ENCODE measurements at places on chromosomes 16 and 17.

DNA sequence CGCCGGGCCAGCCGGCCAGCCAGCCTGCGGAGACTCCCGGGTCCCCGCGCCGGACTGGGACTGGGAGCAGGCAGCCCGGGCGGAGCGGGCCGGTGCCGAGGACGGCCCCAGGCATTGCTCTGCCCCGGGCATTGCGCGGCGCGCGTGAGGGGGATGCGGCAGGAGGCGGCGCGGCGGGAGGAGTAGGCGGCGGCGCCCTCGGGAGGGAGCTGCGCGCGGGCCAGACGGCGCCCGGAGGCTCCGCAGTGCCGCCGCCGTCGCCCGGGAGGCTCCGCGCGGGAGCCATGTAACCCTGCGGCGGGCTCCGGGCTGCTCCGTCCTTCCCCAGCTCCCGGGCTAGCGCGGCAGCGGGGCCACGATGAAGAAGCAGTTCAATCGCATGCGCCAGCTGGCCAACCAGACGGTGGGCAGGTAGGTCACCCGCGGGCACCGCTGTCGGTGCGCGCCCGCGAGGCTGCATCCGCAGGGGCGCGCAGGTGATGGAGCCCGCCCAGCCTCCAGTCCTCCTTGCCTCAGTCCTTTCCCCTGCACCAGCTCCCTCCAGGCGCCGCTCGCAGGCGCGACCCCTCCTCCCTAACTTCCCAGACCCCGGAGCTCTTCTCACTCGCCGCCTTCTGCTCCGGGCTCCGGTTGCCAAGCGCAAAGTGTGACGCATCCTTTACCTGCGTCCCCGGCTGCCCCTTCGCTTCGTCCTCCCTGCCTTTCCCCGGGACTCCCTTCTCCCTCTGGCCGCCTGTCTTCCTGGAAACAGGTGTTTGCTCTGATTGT, at the start of gene ARHGAP44:
Gene ARHGAP44, plus strand, starts transcription at position 18 of the 768 bp plus-strand sequence. Its CDS starts 341 bp downstream, at position 359.
- no peak for DNase-seq

GRCh38 chr17:75767881-75768280, 2.9 kb upstream of the GALK1 start:
- no peak for DNase-seq

DNA sequence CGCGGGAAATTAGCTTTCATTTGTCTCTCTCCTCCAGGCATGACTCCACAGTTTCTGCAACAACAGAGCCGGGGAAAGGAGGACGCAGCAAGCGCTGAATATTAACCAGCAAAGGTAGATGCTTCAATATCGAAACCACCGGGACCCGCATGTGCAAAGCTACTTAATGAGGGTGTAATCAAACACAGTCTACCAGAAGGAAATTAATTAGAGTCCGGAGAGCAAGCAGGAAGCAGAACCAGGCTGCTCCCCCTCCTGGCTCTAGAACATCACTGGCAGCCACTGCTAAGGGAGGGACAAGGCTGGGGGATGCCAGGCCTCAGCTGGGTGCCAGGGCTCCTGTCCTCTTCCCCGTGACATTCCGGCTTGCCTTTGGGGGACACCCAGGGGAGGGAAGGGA, 21.7 kb downstream of the LRRC75A start:
- no peak for DNase-seq

DNA sequence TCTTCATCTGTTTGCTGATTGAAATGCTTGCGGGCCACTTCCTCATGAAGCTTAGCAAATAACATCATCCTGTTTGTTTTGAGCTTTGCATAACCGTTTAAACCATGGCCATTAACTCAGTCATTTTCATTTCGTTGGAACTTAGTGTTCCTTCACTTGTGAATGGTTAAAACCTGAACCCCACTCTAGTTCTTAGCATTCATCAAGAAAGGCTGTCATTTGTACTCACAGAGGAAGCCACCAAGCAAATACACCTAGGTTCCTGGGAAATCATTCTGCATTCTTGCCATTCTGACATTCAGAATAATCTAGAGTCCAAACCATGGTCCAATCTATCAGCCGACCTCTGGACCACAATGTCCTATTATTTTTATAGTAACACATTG, 8.4 kb upstream of the TAT start:
- no peak for DNase-seq

DNA sequence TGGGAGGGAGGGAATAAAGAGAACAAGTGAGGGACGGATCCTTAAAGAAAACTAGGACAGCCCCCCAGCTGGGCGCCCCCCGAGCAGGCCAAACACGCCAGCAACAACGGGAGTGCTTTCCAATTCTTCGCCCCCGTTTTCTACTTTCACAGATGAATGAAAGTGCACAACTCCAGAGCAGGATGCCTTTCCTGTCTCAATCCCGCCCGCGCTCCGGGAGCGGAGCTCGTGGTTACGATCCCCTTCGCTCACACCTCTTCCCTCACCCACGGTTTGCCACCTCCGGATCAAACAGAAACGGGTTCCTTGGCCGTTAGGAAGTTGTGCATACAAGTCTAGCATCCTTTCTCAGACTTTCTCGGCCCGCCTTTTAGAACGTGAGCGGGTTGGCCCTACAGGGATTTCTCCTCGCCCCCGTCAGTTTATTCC, 680 bp downstream of the SKA2 start:
- DNase-seq, result no peak

DNA sequence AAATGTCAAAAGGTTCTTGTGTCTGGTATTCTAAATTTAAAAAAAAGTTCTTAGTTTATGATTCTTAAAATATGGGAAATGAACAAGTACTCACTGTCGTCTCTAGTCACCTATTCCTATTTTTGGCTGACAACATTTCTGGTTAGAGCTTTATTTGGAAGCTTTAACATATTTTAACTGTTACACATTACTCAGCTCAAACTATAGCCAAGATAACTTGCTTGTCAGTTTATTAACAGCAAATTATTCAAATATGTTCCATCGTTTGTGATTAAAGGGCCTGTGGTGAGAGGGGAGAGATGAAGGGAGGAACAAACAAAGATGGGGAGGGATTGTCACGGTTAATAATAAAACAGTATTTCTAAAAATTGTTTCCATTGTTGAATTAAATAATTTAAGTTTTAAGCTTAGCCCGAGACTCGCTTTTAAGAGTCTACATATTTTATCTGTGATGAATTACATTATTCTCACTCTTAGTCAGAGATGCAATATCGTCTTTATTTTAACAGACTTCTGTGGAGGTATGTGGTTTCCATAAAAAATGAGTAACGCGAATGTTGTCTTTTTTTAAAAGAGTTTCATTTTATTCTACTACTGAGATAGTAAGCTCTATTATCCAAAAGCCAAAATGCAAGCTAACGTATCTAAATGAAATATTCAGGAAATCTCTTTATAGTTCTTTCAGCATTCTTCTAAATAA, 321.9 kb upstream of the PMFBP1 start:
- DNase-seq, result no peak

DNA sequence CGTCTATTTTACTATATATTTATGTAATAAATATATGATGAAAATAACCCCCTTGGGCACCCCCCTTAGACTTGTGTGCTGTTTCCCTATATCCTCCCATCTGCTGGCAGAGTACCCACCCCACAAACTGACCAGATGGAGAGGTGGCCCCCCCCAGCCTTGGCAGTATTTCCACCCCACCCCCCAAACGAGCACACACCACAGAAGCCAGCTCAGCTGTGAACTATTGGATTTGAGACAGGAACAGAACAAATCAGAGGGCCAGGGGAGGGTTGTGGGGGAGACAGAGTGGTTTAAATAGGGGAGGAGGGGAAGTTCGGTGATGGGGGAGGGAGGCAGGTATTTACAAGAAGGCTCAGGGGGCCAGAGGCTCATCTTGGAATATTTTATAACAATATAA, 7.8 kb downstream of the NR1D1 start:
- DNase-seq, result no peak

- DNase-seq, result no peak
Observed at GRCh38 chr16:2459647-2460390, at the start of gene TEDC2. Gene TEDC2, plus strand, starts transcription at chr16:2460109. Its CDS starts 36 bp downstream, at chr16:2460145.

GRCh38 chr17:68640242-68640989, 39.2 kb upstream of the FAM20A start:
- DNase-seq, result no peak

- no peak for DNase-seq
Observed at GRCh38 chr16:48064971-48065370, 90.8 kb downstream of the ABCC12 start.

DNA sequence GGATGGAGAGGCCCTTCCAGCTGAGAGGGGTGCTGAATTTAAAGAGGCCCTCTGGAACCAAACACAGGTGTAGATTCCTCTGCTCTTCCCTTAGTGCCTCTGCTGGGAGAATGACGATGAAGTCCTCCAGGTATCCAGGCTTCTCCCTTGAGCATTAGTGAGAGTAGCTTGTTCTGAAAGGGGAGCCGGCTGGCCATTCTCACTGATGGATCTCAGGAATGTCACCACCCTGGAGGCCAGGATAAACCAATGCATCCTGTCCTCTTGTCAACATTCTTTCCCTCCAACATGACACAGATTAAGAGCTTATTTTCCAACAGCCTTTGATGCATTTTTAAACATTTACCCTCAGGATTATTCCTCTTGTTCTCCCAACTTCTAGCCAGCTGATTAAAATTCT, 325.5 kb downstream of the CA10 start:
- DNase-seq, result no peak

DNA sequence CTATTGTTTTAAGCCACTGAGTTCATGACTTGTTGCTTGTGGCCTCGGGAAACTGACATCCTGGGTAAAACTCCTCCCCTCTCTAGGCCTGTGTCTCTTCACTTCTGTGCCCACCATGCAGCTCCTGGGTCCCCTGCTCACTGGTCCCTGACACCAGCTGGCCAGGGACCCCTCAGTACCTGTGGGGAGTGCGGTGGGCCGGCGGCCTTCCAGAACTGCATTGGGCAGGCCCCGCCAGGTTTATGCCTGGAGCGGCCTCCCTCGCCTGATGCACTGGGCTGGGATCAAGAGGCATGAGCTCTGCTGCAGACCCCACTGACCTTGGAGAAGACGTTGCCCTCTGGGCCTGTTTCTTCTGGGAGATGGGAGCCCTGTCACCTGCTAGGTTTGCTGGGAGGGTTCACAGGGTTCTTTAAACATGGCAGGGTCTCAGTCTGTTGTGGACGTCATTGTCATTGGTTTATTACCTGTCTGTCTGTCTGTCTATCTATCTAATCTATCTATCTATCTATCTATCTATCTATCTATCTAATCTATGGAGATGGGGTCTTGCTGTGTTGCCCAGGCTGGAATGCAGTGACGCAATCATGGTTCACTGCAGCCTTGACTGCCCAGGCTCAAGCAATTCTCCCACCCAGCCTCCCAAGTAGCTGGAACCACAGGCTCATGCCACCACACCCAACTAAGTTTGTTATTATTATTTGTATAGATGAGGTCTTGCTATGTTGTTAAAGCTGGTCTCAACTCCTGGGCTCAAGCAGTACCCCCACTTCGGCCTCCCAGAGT, 21.5 kb upstream of the RMI2 start:
- DNase-seq, result no peak

DNA sequence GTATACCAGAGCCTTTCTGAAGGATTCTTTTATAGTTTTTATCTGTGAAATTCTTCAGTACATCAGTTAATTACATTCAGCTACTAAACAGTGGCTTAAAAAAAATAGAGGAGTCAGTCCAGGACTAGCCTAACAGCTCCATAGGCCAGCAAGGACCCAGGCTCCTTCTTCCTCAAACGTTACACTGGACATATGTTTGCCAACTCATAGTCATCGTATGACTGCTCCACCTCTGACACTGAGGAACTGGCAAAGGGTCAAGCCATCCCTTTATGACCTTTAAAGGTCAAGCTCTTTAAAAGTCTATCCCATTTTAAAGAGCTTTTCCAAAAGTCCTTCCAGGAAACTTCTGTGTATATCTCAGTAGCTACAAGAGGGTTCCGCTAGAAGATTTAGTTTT, 36.6 kb downstream of the PHLPP2 start:
- no peak for DNase-seq

GRCh38 chr17:73268582-73269328, 7.1 kb upstream of the CPSF4L start:
- DNase-seq, result no peak

GRCh38 chr16:74186561-74186971, 110.0 kb upstream of the PSMD7 start:
- DNase-seq, result no peak

GRCh38 chr17:74777901-74778515, 1.9 kb upstream of the NAT9 start:
- DNase-seq, result no peak

GRCh38 chr17:66073384-66073783, 118.5 kb downstream of the CEP112 start:
- no peak for DNase-seq

DNA sequence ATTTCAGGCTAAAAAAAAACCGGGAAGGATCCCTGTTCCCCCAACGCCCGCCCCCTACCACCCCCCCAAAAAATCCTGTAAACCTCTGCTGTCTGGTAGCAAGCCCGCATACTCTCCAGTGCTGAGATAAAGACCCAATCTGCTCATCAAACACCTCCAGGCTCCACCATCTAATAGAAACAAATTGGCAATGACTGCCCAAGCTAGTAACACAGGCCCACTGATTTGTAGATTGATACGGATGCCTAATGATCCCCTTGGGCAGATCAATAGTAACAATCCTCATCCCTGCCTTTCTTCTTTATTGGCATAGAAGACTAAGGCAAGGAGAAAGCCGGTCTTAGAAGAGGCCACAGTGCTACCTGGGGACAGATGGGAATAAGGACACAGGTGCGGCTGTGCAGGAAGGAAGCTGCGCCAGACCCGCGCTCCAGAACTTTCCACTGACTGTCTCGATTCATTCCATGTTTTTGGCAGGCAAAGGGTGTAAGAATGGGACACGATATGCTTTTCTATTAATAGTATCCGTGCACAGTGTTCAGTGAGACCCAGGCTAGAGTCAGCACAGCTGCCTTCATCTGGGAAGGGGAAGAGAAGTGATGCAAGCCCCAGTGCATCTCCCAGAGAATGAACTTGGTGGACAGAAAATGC, 407.6 kb upstream of the PSMD7 start:
- DNase-seq, result no peak

- DNase-seq, result no peak
Observed at GRCh38 chr17:54882371-54882770, 18.3 kb upstream of the TOM1L1 start.

DNA sequence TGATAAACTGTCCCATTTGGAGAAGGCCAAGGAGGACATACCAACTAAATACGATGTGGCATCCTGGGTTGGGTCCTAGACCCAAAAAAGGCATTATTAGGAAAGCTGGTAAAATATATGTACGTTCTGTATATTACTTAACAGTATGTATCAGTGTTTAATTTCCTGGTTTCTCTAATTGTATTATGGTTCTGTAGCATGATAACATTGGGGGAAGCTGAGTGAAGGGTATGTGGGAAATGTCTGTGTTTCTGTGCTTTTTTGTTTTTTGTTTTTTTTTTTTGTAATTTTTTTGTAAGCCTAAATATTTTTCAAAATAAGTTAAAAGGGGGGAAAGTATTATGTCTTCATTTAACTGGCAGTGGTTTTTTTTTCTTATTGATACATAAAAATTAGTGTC, 21.5 kb upstream of the NDRG4 start:
- no peak for DNase-seq

GRCh38 chr16:77219437-77219836, 20.2 kb downstream of the SYCE1L start:
- DNase-seq, result no peak

- DNase-seq, result no peak
Observed at GRCh38 chr16:86700046-86700945, 121.9 kb downstream of the FOXL1 start.

- DNase-seq, result no peak
Observed at GRCh38 chr16:52022177-52022576, 524.8 kb downstream of the TOX3 start.

Measured in epithelial cell of proximal tubule (primary cell).